Naive thymus-derived CD8-positive, alpha-beta T cell (primary cell): ENCODE measurements at places on chromosomes 16 and 17.

DNA sequence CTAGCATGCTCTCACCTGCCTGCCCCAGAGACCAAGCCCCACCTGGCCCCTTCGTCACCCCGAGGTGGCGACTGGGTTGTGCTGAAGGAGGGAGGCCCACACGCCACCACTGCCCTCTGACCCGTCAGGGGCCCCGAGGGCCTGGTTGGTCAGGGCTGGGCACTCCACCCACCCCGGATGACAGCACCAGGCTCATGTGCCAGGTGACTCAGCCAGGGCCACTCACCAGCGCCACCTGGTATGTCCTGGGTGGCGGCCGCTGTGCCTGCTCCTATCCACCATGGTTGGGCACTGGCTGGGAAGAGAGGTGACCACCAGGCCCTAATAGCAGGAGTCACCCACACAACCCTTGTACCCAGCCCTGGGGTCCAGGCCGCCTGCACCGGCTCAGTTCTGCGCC, 68.9 kb downstream of the JPH3 start:
- no peak for DNase-seq

- no peak for DNase-seq
Observed at GRCh38 chr16:12811441-12812383, 8.0 kb upstream of the CPPED1 start.

DNA sequence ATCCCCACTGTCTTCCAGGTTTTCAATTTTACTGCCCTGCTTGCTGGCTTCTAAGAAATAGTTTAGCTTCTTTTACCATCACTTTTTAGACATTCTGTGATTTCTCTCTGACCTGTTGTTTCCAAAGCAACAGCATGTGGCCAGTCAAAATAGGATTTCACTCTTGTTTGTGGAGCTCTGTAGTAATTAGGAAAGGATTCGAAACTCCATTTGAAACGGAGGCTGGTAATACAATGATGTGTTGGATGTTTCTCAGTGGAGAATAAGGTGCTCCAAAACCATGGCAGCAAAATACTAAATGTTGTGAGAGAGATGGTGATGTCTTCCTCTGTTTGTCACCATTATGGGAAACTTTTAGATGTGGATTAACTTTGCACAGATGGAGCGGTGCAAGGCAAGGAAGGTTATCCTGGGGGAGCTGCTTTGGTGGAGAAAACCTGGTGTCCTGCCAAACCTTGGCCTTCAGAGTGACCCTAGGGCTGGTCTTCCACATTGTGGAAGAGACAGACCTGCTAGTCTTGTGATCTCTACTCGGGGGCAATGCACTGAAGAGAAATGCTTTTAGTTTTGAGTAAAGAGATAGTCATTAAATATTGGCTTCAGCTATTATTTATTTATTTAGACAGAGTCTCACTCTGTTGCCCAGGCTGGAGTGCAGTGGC, 79.4 kb downstream of the PRKCA start:
- no peak for DNase-seq

DNA sequence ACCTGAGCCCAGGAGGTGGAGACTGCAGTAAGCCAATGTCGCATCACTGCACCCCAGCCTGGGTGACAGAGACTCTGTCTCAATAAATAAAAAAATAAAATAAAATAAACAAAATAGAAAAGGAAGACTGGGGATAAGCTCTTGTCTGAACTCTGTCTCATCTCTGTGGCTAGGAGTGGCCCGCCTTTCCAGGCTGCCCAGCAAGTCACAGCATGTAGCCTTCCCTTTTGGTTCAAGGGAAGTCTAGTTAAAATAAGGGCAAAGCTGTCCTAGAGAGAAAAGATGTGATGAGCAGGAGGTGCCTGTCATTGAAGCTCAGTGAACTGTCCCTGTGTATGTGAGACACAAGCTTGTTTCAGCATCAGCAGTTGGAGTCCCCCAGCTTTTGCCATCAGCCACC, 2.7 kb upstream of the GFAP start:
- DNase-seq: no peak

DNA sequence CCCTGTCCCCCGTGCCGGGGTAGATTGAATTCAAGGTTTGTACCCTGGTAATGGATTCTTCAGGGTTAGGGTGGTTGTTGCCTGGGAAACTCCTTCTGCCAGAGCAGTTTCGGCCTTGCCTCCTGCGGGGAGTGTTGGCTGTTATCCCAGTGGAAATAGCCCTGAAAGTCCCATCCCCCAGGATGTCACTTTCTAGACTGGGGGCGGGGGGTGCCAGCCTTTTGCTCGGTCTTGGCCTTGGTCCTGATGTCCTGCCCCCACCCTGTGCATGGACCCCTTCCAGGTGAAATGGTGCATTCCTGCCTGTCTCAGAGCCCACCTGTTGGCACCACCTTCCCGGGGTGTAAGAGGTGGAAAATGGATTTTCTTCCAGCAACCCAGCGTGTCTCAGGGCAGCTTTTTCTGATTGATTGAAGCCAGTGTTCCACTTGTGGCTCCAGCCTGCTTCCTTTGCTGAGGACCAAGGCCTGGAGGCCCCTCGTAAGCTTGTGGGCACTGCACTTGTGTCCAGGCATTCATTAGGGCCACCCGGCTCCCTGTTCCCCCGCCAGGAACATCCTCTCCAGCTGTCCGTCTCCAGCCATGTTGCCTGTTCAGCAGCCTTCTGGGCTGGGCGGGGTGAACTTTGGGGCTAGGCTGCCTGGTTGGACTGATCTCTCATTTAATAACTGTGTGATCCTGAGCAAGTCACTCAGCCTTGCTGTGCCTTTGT, 25.6 kb downstream of the MGAT5B start:
- no peak for DNase-seq

GRCh38 chr17:68446626-68447041, 10.7 kb downstream of the WIPI1 start:
- DNase-seq: no peak

DNA sequence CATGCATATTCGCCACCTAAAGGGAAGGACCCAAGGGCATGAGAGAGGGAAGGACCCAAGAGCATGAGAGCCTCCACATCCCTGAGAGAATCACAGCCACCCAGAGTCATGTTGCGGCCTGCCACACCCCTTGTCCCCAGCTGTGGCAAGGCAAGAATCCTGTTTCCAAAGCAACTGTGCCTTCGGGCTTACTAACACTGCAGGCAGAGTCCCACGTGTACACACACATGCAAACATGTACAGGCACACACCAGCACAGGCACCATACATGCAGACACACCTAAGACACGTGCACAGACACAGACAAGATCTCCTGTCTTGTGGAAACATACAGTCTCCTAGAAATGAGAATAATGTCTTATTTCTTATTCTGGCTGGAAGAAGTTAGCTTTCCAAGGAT, 92.4 kb upstream of the CDYL2 start:
- DNase-seq: no peak

GRCh38 chr16:27517664-27518063, 32.0 kb downstream of the GTF3C1 start:
- no peak for DNase-seq

DNA sequence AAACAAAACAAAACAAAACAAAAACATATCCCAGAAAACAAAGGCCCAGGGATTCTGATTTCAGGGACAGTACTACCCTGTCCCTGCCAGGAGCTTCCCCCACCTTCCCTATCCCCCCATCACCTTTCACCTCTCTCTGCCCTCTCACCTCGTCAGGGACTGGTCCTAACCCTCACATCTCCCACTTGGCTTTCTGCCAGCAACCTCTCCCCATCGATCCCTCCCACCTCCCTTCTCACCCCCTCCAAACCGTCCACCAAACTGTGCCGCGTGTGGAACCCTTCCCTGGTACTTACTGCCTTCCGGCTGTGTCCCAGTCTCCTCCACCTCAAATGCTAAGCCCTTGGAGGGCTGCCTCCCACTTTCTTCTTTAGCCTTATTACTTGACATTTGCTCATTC, 36.4 kb downstream of the TMEM186 start:
- no peak for DNase-seq

GRCh38 chr16:71706046-71706445, 18.5 kb downstream of the PHLPP2 start:
- no peak for DNase-seq
